MCF 10A (cell line): ENCODE measurements at places on chromosomes 2 and 18. TPM values are rescaled to one million over a fixed set of nuclear protein-coding genes. Genes with fewer than 3 reads are reported as not detected.
A peak's percentile ranks its signal among the peaks of the same experiment; 100 is the strongest.

- DNase-seq = no peak
Measured at GRCh38 chr2:63440612-63441011, 147.7 kb downstream of the WDPCP start.

GRCh38 chr2:177332026-177332991, 60.3 kb upstream of the AGPS start:
- peak; percentile 73 for DNase-seq

Gene IL18RAP
- total RNA-seq = not detected in 2 replicates

GRCh38 chr2:71453404-71454220, at the start of gene DYSF:
TSS of gene DYSF (plus strand) at chr2:71453561.
- peak; percentile 35 for DNase-seq

DNA sequence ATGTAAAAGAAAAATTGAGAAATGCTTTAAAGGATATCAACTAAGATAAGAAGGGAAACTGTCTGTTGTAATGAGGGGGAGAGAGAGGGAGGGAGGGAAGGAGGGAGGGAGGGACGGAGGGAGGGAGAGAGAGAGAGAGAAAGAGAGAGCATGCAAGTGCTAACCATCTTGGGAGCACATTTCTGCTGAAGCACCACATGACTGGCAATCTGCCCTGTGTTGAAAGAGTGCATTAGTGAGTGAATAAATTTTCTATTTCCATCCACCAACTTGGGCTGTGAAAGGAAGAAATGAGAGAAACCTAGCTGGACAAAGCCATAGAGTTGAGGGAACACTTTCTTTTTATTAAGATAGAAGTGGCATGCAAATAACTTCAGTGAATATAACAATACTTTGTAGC, 110.7 kb downstream of the TMX3 start:
- DNase-seq = no peak

GRCh38 chr2:137947032-137947727, 17.1 kb upstream of the HNMT start:
- no peak for DNase-seq

Gene GYPC
- total RNA-seq = not detected in 2 replicates

DNA sequence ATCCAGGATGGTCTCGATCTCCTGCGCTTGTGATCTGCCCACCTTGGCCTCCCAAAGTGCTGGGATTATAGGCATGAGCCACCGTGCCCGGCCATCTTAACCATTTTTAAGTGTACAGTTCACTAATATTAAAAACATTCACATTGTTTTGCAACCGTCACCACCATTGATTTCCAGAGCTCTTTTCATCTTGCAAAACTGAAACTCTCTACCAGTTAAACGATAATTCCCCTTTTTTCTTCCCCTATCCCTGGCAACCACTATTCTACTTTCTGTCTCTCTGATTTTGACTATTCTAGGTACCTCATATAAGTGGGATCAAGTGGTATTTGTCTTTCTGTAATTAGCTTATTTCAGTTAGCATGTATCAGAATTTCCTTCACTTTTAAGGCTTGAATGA, 16.8 kb upstream of the NEUROD1 start:
- no peak for DNase-seq
